Right atrium auricular region (tissue), 2 donors: ENCODE measurements at places on chromosomes 3 and 15.

DNA sequence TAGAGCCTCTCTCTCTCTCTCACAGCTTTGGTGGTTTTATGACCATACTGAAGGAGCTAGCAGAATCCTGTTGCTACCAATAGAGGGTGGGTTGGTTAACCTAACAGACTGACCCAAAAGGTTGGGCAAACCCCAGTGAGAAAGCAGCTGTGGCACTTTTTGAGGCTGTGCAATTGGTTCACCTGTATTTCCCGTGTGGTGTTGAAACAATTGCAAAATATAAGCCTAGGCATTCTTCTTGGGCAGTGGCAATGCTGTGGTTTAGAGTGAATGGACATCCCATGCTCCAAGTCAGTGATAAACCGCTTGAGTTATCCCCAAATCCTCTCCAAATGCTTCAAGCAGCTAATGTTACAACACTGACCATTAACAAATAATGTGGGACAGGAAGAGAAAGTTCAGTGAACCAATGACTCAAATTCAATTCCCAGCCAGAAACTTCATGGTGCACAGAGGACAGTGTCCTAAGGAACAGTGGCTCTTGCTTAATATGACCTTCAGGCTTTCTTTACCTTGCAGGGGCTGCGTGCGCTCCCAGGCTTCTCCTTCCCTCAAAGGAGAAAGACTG, 261.9 kb upstream of the ICE2 start:
- DNase-seq = no peak

DNA sequence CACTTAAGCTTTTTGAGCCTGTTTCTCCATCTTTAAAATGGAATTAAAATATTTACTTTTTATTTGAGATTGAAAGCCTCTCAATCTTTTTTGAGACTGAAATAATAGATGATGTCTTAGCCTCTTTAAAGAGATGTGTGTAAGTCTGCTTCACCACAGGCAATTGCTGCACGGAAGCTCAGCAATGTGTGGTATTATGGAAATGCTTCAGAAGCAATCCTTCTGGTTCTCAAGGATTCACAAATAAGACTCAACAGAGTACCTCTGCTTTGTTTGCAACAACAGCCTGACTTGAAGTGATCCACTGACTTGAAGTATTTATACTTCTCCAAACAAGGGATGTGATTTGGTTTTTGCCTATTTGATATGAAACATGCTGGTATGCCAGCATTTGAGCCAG, 332.0 kb upstream of the RASGRP1 start:
- DNase-seq = no peak

GRCh38 chr15:41331833-41332193, 578 bp downstream of the OIP5 start:
- no peak for DNase-seq

GRCh38 chr3:121740896-121741295, 8.6 kb downstream of the GOLGB1 start:
- no peak for DNase-seq
